A549 treated with dexamethasone at 1 μM for 4 hours (cell line): ENCODE measurements at places on chromosomes 11 and 22. TPM values are rescaled to one million over a fixed set of nuclear protein-coding genes. Genes with fewer than 3 reads are reported as not detected.

The KRTAP5-10 gene
- not detected in 5 replicates for total RNA-seq

The LMO2 gene
- total RNA-seq: 0.53 to 0.79 TPM (median 0.68 TPM) in 5 replicates

The NCR3LG1 gene
- total RNA-seq: 1.9 to 3.7 TPM (median 2.8 TPM) in 5 replicates

The MS4A8 gene
- total RNA-seq: not detected in 5 replicates

The PGR gene
- not detected in 5 replicates for total RNA-seq

The RBM7 gene
- total RNA-seq: 26.0 to 33.9 TPM (median 31.2 TPM) in 5 replicates
